ENCODE measurements at places on chromosomes 2 and 18.

DNA sequence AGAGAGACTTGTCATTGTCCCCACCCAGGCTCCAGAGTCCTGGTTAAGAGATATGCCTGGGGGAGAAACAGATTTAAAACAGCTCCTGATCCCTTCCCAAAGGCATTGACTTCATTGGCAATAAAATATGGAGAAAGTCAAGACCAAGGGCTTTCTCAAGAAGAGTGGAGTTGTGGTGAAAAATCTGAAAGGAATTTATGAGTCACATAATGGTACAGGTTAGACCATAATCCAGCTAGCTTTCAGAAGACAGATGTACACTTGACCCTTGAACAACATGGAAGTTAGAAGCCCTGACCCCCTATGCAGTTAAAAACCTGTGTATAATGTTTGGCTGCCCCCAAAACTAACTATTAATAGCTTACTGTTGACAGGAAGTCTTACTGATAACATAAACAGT is 599.1 kb upstream of the SOX11 start:
- DNase-seq = no peak

GRCh38 chr2:161857920-161858319 is 216.1 kb downstream of the DPP4 start:
- no peak for DNase-seq

GRCh38 chr2:20190170-20190569 is 34.8 kb downstream of the SDC1 start:
- no peak for DNase-seq

GRCh38 chr2:73877071-73877802 is 15.6 kb upstream of the ACTG2 start:
- no peak for DNase-seq

DNA sequence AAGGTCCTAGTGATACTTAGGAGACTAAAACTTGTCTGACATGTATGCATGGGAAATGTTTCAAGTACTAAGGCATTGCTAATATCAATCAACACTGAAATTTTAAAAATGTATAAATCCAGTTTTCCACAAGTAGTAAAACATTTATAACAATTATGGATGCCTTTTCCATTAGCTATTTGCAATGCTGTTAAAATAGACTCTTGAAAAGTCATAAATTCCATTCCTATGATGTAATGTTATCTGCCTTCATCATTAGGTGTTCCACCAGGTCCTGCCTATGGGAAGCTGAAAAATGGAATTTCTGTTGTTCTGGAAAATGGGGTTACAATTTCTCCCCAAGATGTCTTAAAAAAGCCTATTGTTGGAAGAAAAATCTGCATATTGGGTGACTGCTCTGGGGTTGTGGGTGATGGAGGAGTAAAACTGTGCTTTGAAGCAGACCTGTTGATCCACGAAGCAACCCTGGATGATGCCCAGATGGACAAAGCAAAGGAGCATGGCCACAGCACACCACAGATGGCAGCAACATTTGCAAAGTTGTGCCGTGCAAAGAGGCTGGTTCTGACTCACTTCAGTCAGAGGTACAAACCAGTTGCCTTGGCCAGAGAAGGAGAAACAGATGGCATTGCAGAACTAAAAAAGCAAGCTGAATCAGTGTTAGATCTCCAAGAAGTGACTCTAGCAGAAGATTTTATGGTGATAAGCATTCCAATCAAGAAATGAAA is 18.7 kb downstream of the ELAC1 start:
- DNase-seq = no peak

- DNase-seq = no peak
These were observed 132.7 kb downstream of the LRP2 start for GRCh38 chr2:169229590-169229989.

DNA sequence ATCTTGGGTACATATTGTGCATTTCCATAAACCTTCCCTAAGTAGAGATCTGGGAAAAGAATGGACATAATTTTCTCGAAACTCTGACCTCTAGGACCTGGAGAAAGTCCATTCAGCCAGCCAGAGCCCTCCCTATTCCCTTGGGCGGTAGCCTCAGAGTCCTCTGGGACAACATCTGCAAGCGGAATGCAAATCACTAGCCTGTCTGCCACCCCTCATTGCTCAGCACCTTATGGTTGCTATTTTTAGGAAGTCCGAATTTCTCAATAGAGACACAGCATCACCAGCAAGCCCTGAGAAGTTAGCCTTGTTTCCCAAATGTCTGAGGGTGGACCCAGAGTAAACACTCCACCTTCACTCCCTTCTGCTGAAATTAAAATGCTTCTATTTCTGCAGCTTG is 17.6 kb upstream of the CD28 start:
- DNase-seq = no peak

DNA sequence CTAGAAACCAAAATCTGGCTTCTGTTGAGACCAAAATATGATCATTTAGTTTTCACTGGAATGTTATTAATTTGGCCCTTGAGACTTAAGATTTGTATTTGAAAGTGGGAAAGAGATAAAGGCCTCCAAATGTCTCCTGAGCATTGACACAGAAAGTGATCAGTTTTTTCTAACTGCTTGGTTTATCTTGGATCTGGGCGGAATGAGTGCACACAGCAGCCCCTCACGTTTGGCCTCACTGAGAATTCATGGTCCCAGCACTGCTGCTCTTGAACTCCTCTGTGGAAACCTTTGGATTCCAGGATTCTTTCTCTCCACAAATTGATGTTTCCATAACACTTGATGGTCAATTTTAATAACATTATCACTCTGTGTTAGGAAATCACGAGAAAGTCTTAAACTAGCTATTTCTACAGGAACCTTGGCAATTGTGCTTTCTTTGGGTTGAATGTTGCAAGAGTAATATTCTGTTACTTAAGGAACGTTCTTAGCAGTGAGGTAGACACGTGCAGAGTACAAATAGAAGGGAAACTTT is 180.3 kb upstream of the BCL2L11 start:
- no peak for DNase-seq

- DNase-seq = no peak
These were observed 296.5 kb upstream of the EPAS1 start for GRCh38 chr2:46000660-46001059.

- DNase-seq = no peak
These were observed 178.7 kb downstream of the ANTXR1 start for GRCh38 chr2:69191634-69192033.

GRCh38 chr18:70289351-70290312 is 787 bp downstream of the SOCS6 start:
- no peak for DNase-seq

- DNase-seq = no peak
These were observed 107.3 kb downstream of the CPS1 start for GRCh38 chr2:210663631-210664089.

DNA sequence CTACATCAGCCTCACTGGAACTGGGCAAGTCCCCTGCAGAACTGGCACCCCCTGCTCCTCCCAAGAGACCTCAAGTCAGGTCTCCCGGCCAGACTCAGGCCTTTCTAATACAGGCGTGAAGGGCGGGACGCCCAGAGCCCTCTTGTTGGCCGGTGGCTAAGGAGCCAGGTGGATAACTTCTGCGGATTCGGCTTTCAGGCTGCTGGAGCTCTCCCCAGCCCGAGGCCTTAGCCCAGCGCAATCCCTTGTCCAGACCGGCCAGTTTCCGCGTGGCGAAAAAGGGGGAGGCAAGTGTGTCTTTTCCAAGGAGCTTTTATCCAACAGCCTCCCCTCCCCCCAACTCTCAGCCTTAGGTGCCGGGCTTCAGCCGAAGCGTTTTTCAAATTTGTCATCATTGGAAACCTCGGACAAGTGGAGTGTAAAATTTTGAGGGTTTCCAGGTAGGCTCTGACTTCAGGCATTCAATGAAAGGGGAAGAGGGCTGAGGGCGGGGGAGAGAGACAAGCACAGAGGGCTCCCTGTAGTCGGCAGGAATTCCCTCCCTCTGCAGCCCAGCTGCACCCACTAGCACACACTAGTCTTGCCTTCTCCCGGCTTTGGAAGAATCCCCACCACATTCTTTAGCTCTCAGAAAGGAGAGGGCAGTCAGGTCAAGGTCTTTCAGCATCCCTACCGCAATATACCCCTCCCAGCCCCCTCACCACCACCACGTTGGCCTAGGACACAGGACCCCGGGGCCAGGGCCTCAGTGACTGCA is 9.5 kb upstream of the SATB2 start:
- no peak for DNase-seq

DNA sequence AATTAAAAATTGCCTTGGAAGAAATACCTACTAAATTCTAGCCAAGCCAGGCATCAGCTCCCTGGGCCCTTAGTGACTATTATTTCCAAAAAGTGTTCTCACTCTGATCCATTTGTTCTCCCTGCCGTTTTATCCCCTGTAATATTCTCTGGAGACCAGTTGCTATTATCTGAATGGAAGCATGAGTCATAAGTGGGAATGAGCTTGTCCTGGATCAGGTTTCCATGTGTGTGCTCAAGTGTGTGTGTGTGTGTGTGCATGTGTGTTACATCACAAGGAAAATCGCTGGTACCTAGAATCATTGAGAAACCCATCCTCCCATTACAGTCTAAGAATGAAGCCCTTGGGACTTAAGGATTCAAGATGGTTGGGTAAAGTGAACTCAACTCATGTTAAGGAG is 130.3 kb upstream of the CXCR4 start:
- no peak for DNase-seq

GRCh38 chr2:32835148-32835547 is 111.6 kb upstream of the LTBP1 start:
- DNase-seq = no peak

- no peak for DNase-seq
These were observed 147.6 kb downstream of the CDC42EP3 start for GRCh38 chr2:37523814-37524362.

GRCh38 chr2:183283209-183283608 is 159.0 kb downstream of the NUP35 start:
- no peak for DNase-seq

DNA sequence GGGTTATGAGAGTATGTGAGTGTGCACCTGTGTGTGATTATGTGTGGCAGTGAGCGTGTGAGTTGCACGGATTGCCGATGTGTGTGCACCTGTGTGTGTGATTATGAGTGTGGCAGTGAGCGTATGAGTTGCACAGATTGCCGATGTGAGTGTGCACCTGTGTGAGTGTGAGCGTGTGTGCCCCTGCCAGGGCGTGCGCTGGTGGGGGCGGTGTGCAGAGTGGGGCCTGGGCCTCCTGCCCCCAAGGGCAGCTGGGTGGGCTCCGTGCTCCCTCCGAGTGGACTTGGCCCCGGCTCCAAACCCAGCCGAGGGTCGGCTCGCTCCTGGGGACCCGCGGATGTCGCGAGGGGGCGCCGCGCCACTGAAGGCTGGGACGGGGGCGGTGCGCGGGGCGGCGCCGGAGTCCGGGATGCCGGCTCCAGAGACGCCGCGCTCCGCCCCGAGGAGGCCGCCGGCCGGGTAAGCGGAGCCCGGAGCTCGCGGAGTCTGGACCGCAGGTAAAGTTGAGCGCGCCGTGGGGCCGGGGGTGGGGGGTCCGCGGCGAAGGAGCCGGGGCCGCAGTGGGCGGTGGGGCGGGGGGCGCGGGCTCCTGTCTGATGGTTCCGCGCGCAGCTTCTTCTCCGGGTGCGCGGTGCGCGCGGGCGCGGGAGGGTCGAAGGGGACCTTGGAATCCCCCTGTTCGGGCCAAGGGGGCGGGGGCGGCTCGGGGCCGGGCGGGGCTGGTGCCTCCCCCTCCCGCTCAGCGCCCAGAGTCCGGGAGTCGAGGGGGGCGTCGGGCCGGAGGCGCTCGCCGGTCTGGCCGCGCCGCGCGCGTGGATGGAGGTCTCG is at the start of gene KCNG2:
Gene KCNG2 (plus strand): TSS at position 421 of the 828 bp plus-strand sequence. CDS start 65,730 bp downstream, outside the sequence.
- DNase-seq = no peak

- no peak for DNase-seq
These were observed 5.7 kb downstream of the SLC40A1 start for GRCh38 chr2:189574793-189575475.

DNA sequence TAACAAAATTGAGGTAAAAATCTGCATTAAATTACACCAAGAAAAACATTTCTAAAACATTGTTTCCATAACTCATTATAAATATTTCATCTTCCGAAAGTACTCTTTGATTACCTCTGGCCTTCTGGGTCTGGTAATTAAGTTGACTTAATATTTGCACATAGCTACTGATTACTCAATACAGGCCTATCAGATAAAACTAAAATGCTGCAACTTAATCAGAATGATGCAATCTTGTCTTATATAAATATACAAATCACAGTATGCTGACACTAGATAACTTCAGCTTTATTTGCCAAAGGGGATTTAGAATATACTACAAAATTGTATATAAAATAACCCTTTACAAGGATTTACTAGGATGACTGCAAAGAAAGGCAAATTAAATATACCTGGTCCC is 49.3 kb downstream of the SLC35F5 start:
- DNase-seq = no peak

DNA sequence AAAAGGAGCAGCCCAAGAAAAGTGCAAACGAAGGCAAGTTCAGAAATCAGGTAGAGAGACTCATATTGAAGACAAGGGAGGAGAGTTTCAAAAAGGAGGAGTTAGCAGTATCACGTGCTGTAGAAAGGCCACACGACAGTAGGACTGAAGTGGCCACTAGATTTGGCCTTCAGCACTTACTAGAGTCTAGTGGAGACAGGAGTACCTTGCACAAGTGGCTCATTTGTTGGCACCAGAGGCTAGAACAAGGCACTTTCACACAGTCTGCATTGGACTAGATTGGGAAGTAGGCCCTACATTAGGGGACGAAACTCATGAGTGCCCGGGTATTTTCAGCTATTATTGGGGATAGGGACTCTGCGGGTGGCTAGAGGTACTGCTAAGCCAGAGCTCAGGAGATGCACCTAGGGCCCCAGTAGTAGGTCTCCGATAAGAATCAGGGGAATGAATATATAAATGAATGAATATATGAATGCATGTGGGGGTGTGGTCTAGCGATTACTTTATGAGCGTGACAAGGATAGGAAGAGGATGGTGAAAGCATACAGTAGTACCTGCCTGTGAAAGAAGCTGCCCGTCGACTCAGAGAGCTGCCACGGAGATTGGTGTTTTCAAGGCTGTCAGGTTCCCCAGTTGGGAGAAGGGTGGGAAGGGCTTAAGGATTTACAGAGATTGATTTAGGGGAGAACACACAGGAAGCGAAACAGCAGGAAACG is 1.4 kb upstream of the NCOA1 start:
- DNase-seq = no peak

DNA sequence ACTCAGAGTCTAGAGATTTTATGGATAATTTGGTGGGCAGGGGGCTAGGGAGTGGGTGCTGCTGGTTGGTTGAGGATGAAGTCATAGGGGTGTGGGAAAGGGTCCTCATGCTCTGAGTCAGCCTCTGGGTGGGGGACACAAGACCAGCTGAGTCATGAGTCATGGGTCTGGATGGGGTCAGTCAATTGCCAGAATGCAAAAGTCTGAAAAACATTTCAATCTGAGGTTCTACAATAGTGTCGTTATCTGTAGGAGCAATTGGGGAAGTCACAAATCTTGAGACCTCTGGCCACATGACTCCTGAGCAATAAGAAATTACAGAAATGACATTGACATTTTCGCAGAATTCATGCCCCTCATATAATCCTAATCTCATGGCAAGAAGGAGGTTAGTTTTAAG is 15.1 kb downstream of the NMS start:
- DNase-seq = no peak

GRCh38 chr2:190093793-190094192 is 31.3 kb upstream of the MSTN start:
- no peak for DNase-seq

DNA sequence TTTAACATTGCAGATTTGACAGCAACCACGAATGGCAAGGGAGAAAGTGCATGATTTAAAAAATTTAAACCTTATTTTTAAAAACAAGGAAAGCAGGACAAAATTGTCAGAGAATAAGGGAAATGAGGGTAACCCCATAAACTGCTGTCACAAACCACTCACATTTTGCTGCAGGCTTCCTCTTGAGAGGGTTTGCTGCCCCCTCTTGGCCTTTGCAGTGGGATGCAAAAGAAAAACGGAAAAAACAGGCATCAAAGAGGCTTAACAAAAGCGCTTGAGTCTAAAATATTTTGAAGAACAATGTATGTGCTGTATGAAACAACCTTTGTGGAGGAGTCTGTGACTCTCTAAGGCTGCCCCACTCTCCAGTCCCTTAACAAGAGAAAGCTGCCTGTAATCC is 91.6 kb downstream of the TMX3 start:
- no peak for DNase-seq
